ENCODE measurements at places on chromosomes 16 and 17. TPM values are rescaled to one million over a fixed set of nuclear protein-coding genes. Genes with fewer than 3 reads are reported as not detected.

DNA sequence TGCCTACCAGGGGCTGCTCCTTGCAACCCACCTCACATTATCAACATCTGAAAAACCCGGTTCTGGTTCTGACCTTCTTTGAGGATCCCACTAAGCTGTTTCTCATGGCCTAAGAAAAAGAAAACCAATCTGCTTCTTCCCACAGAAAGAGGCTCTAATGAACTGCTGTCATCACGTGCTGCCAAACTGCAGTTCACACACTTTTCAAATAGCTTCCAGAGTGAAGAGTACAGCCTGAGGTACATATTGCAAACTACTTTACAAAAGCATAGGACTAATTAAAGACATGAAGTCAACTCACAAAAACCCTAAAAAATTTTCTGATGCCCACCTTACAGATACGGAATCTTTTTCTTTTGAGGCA is 36.7 kb downstream of the SMG6 start:
- DNase-seq = no peak

GRCh38 chr17:73058022-73058421 is 34.5 kb downstream of the SLC39A11 start:
- no peak for DNase-seq

GRCh38 chr16:66262253-66263167 is 104.0 kb upstream of the CDH5 start:
- DNase-seq = no peak

DNA sequence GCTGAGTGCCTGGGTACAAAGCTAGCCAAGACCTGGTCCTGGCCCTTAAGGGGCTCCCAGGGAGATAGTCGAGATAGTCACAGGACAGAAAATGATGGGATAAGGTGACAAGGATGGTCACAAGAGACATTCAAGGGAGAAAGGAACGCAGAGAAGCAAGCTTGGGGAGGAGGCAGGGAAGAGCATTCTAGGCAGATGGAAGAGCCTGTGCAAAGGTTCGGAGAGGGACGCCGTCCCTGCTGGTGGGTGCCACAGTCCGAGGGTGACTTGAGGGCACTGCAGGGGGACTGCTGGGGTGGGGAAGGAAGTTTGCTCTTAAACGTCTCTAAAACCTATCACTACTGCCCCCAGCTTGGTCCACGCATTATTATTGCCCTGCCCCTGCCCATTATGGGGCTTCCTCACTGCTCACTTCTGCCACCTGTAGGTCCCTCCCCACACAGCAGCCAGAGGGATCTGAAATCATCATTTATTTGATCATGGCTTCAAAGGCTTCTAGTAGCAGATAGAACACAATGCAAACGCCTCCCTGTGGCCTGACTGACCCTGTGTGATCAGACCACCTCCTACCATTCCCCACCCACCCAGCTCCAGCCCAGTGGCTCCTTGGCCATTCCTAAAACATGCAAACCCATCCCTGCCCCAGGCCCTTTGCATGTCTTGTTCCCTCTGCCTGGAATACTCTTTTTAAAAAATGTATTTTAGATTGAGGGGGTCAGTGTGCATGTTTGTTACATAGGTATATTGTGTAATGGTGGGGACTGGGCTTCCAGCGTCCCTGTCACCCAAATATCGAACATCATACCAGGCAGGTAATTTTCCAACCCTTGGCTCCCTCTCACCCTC is 60.3 kb downstream of the RMI2 start:
- no peak for DNase-seq

DNA sequence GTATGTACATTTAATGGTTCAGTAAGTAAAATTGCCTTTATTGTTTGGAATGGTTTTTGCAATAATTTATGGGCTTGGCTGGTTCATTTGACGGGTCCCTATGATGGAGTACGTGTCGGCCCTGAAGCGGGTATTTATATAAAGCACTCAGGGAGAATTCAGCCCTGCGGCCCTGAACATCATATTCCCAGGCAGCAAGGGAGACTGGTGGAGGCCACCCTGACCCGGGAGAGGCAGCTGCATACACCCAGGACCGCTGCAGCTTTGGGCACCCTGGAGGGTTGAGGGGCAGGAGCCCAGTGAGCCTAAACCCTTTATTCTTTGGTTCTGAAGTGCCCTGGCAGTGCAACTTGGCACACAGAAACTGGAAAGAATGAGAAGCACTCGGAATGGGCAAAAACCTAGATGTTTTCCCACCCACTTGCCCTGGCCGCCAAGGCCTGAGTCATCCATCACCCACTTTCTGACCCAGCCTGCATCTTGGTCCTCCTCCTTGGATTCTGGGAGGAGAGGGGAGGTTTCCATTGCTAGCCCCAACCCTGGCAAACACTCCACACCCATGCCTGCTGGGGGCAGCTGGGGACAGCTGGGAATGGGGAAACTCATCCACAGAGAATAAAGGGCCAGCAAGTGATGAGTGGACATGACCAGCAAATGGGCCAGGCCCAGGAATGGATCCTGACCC is 162.2 kb upstream of the TNRC6C start:
- DNase-seq = no peak

GRCh38 chr17:12712941-12713340 is 47.3 kb downstream of the MYOCD start:
- DNase-seq = no peak

GRCh38 chr17:80460429-80460834 is 16.0 kb downstream of the NPTX1 start:
- DNase-seq = no peak

DNA sequence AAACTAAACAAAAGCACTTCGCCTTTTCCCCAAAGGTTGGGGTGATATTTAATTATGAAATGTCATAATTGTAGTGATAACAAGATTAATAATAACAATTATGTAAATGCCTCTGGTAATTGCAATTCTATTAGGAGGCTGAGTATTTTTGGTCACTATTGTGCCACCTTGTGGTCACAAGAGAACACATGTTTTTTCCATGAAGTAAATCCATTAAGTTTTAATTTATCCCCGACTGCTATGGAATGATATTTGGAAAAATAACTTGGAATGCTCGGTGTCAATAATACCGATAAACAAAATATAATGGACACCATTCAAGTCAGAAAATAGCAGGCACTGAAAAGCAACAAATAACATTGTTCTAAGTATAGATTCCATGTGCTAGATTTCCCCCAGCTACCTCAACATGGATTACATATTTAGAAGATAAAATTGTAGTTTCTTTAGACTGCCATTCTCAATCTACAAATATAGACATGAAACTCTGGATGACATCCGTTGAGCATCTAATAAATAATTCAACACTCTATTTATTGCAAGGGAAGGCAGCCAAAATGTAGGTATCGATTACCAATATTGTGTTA is 25.0 kb upstream of the KCNJ2 start:
- no peak for DNase-seq

- DNase-seq = no peak
These were observed 772 bp downstream of the PRSS53 start for GRCh38 chr16:31087971-31088370.

DNA sequence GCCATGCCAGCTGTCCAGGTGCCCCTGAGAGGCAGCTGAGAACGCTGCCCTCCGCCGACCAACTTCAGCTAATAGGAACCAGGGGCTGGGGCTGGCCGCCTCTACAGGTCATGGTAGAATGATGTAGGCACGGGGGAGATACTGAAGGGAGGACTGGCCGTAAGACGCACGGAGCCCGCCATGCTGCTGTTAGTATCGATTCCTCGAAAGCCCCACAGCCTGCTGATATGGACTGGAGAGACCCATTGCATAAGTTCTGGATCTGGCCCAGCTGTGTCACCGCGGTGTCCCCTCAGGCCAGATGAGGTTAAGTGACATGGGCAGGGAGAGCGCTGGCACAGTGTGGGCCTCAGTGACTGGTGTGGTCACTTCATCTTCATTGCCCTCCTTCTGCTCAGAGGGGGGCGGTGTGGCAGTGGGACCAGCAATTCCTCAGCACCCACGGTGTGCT is 75.6 kb downstream of the AMFR start:
- DNase-seq = no peak

DNA sequence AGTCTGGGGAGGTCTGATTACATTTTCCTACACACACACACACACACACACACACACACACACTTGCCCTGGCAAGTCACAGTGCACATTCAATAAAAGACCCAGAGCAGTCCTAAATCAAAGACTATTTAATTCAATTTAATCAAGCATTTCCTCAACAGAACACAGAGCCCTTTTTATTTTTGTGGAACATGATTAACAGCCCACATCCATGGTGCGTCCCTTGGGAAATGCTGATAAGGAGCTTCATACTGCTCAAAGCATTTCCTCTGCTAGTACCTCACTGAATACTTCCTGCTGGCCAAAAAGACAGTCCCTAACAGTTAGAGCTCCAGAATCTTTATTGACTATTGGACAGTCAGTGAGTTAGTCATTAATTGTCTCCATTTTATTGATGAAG is 43.1 kb upstream of the MYH10 start:
- no peak for DNase-seq

- DNase-seq = no peak
These were observed 144.1 kb upstream of the KCNJ18 start for GRCh38 chr17:21548236-21548635.

GLIS2 gene
- 11.5 TPM for total RNA-seq

SGCA gene
- not detected for total RNA-seq

All from kidney epithelial cell (primary cell).